ENCODE measurements at places on chromosomes 6 and 20. TPM values are rescaled to one million over a fixed set of nuclear protein-coding genes. Genes with fewer than 3 reads are reported as not detected.

Gene GABRR1
- not detected for total RNA-seq

Gene TRIM31
- not detected for total RNA-seq

Gene SSTR4
- total RNA-seq, result not detected

- no peak for DNase-seq
Measured at GRCh38 chr20:8530022-8530421, 398.0 kb downstream of the PLCB1 start.

DNA sequence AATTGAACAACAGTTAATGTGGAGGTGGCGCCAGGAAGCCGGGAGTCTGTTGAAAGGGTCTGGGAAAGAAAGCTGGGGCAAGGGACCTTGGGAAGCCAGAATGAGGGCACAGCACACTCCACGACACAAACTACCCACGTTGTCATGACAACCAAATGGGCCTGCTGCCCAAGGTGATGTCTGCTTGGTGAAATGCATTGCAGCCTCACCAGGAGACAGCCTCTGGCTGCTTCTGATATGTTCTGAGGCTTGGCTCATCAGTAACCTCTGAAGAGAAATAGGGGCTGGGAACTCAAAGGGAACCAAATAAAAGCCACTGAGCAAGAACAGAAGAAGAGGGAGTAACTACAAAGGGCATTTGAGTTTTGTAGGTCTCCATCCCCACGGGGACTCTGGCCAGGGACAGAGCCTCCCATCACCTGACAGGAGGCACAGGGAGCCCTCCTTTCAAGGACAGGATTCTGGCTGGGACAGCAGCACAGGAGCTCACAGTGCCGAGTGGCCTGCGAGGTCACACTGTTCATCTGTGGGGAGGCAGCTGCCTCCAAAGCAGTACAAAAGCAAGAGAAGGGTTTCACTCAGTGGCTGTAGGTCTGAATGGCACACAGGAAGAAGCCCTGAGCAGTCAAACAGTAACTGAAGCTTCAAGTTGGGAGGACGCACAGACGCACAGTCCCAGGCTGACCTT lies 44.6 kb upstream of the KCNK16 start:
- no peak for DNase-seq

- no peak for DNase-seq
Measured at GRCh38 chr6:18586133-18586532, 199.0 kb downstream of the RNF144B start.

DNA sequence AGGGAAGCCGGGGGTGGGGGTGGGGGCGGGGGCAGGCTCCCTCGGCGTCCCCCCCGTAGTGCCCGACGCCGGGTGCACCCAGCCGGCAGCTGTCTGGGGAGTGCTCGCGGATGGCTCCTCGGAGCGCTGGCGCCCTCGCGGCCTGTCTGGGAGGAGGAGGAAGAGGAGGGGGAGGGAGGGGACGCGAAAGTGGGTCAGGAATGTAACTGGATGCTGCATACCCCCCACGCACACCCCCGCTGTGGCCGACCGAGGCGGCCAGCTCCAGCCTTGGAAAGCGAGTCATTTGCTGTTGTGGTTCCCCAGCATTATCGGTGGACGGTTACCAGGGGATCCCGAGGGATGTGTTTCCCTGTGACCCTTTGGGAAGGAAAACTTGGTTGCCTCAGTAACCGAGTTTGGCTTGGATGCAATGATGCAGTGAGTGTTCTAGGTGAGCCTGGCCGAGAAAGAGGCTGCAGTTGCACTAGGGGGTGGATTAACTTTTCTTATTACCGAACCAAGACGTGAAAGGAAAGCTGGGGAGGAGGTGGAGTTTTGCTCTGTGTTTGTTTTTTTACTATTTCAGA lies 55.2 kb upstream of the RREB1 start:
- peak; percentile 38 for DNase-seq

GRCh38 chr6:1348675-1349074 lies 36.8 kb downstream of the FOXQ1 start:
- DNase-seq, result no peak

DNA sequence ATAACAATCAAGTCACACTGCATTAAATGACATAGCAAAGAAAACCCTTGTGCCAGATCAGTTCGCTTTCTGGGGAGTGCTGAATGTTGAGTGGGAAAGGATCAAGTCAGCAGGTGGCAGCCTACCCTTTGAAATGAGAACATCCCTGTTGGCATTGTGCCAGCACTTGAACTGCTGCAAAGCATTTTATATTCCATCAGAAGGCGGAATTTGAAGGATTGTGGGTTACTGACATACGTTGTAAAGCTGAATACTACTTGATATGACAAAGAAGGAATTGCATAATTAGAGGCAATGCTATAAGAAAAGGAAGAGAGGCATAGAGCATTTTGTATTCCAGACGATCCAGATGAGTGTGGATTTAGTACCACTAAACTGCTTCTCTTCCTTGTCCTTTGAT lies 26.5 kb downstream of the BCKDHB start:
- no peak for DNase-seq

DNA sequence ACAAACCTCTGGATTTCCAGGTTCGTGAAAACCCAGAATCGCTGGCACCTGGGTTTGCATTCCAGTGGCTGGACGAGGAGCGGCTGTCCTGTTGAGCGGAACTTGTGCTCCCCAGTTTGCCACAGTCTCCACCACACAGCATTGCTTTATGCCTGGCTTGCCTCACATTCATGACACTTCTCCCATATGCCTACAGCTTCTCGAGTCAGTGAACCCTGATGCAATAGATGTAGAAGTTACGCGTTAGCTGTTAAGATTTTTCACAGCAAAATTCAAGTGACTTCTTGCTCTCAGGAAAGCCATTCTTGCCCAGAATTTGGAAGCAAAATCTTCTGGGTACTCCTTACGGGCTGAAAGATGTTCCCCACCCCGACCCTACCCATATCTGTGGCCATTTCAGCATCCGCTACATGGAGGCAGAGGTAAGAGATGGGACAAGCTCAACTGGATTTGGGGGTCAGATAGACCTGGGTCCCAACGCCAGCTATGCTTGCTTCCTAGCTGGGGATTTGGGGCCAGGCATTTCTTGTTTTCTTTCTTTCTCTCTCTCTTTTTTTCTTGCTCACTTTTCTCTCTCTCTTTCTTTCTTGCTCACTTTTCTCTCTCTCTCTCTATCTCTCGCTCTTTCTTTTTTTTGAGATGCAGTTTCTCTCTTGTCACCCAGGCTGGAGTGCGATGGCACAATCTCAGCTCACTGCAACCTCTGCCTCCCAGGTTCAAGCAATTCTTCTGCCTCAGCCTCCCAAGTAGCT lies 12.4 kb upstream of the GDAP1L1 start:
- DNase-seq, result no peak

DNA sequence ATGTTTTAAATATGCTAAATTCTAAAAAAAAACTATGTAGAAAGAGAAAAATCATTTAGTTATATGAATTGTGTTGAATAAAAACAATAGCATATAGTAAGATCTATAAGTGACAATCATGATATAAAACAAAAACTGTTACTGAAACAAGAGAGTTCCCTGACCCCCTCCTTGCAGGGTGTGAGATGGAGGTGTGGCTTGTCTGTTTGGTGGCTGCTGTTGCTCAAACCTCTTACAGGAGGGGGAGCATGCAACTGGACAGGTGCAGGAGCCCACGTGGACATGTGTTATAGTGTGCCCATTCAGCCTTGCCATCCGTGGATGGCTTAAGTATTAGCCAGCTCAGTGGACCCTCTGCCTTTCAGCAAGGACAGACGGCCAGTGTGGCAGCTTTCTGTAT lies 206.7 kb downstream of the MOXD1 start:
- DNase-seq, result no peak
